ENCODE measurements at places on chromosomes 6 and 20.
A peak's percentile ranks its signal among the peaks of the same experiment; 100 is the strongest.

GRCh38 chr6:147205690-147206600 is 1.7 kb downstream of the STXBP5 start:
- no peak for DNase-seq

- no peak for DNase-seq
Measured at GRCh38 chr20:19926591-19926990, 90.6 kb upstream of the NAA20 start.

DNA sequence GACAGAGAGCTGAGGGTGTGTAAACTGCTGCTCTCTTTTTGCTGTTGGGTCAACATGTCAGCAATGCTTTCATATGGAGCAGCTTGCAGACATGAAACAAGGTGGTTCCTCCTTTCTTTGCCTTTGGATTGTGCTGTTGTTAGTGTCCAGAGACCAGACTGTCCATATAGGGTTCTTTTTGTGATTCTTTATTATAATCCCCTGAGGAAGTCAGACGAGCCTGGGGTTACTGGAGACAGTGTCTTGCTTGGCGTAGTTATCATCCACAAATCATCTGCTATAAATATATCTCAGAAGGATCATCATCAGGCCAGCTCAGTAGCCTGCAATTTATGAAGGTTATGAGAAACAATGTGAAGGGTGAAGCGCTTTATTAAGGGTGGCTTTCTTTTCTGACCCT is 2.3 kb upstream of the ADGRB3 start:
- no peak for DNase-seq

DNA sequence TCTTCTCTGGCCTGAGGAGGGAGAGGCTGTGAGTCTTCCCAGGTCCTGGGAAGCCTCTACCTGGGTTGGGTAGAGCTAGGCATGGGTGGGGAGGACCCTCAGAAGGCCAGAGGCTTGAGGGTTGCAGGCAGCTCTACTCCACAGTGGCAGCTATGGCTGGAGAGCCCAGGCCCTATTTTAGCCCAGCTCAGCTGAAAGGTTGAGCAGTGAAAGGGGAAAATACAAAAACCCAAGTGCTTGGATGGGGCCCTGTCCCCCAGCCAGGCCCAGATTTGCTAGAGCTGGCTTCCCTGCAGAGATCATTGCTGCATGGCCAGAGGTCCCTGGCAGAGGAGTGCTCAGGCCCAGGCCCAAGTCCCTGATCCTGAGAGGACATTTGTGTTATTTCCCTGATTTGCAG is 45.7 kb downstream of the SUN5 start:
- no peak for DNase-seq

DNA sequence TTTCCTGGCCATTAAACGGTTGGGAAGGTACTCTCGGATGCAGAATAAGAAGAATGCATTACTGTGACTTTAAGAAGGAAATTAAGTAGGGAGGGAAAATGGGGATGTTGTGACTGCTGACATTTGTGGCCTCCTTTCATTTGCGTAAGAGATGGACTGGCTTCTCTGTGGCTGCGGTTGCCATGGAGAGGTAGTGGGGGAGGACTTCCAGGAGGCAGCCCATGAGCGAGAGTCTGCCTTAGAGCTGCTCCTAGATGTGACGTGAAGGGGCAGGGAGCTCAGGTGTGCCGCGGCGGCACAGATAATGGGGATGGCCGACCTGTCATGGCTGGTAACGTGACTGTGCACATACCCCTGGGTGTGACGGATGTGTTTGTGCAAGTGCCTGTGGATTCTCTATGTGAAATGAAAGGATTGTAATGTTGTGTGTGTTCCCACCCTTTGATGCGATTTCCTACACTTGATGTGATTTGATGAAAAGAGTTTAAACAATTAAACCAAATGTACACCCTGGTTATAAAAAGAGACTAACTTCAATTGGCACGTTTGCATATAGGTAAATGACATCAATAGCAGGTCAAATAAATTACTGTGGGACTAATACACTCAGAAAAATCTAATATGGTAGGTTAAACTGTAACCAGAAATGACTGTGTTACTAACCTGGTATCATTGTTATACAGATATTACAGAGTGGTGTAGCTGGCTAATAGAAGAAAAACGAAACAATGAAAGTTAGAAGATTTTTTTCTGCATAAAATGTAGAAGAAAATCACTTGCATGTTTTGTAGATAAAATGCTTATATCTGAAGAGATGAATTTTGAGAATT is 48.9 kb downstream of the HIVEP1 start:
- DNase-seq, result no peak

GRCh38 chr6:156942266-156942665 is 165.1 kb downstream of the ARID1B start:
- DNase-seq, result no peak

DNA sequence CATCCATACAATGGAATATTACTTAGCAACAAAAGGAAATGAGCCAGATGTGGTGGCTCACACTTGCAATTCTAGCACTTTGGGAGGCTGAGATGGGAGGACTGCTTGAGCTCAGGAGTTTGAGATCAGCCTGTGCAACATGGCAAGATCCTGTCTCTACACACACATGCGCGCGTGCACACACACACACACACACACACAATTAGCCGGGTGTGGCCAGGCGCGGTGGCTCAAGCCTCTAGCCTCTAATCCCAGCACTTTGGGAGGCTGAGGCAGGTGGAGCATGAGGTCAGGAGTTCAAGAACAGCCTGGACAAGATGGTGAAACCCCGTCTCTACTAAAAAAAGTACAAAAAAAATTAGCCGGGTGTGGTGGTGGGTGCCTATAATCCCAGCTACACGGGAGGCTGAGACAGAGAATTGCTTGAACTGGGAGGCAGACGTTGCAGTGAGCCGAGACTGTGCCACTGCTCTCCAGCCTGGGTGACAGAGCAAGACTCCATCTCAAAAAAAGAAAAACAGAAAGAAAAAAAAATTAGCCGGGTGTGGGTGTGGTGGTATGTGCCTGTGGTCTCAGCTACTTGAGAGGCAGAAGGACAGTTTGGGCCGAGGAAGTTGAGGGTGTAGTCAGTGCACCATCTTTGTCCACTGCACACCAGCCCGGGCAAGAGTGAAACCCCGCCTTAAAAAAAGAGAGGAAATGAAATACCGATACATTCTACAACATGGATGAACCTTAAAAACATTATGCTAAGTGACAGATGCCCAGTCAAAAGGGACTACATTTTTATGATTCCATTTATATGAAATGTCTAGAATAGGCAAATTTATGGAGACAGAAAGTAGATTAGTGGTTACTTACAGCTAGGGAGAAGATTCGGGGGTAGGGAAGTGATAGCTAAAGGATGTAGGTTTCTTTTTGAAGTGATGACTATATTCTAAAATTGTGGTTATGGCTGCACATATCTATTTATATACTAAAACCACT is 52.5 kb downstream of the RBL1 start:
- DNase-seq, result no peak

- DNase-seq, result no peak
Measured at GRCh38 chr20:31707994-31708735, 14.5 kb downstream of the BCL2L1 start.

GRCh38 chr6:47307362-47308197 is 2.1 kb downstream of the TNFRSF21 start:
- no peak for DNase-seq

GRCh38 chr20:2023151-2023550 is 29.3 kb upstream of the PDYN start:
- no peak for DNase-seq

GRCh38 chr6:137241481-137242038 is 22.4 kb upstream of the IFNGR1 start:
- no peak for DNase-seq

- DNase-seq, result no peak
Measured at GRCh38 chr6:29702519-29703103, 20.6 kb upstream of the HLA-F start.

DNA sequence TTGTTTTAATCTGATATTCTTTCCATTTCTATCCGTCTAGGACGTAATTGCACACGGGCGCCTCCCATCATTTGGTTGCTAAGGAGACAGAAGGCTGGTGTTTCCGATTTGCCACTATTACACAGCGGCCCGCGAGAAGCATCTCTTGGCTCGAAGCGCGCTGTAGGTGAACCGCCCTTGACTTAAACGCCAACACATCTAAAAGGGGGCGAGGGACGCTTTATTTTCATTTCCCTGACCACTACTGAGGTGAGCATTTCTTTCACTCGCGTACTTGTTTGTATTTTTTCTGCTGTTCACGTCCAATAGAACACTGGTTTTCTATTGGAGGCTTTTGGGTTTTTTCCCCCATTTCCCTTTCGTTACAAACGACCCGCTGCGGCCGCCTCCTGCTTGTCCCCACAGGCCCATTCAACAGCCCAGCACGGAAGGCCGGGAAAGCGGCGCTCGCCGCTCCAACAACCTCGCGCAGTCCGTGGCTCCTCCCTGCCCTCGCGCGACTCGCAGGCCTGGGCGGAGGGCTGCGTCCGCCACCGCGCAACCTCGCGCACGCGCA is 505 bp upstream of the WRNIP1 start:
- DNase-seq, result no peak

DNA sequence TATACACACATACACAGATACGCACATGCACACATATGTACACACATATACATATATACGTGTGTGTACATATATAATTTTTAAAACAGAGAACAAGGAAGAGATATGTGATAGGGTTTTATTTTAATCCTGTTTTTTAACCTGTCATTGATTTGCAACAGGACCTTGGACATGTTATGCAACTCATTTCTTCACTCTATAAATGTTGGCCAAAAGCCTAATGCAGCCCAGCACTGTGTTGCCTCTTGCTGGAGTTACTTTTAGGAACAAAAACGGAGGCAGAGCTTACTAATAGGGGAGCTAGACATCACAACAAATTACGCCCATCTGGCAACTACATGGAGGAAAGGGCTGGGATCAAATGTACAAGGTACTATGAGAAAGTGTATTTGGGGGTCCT is 179.9 kb upstream of the TAB2 start:
- DNase-seq, result no peak

DNA sequence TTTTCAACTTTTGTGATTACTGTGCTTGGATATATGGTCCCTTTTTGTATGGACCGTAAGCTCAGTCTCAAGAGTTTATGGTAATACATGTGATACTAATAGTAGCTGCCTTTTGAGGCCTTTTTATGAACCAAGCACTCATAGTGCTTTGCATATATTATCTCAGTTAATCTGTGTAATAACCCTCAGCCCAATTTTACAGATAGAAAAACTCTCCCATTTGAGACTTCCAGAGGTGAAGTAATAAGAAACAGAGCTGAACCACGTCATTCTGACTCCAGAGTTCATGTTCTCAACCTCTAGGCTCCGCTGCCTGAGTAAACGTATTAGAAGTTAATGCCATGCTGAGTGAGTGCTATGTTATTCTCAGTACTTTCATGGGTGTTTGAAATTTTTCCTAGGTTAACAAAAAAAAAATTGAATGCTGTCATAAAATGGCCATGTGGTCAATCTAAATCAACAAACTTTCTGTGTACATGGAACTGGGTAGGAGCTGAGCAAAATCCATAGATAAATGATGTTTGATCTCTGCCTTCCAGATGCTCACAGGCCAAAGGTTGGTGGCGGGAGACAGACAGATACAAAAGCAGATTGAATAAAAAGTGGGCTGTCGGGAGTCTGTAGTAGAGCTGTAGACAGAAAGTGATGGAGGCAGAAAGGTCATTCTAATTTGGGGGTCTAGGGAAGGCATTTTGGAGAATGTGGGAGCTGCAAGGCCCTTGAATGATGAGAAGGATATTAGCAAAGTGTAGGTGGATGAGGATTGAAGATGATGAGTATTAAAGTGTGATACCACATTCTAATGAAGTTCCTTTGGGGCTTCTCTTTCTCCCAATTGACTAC is 22.6 kb upstream of the ELOVL2 start:
- DNase-seq, result no peak

DNA sequence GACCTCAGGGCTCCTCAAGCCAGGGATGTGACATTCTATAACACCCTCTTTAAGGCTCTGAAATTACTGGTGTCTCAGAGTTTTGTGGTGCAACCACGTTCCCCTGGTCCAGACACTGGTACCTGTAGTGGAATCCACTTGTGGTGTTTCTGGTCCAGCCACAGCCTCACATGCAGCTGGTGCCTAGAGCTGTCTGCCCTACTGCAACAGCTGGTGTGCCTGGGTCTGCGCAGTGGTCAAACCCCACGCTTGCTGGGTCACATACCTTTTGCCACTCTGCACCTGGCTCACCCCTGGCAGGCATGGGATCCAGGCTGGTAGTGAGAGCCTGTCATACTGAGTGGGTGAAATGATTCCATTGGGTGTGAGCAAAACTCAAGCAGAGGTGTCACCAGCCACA is 1230.2 kb upstream of the EYS start:
- no peak for DNase-seq

- no peak for DNase-seq
Measured at GRCh38 chr6:3516092-3516491, 59.2 kb upstream of the SLC22A23 start.

DNA sequence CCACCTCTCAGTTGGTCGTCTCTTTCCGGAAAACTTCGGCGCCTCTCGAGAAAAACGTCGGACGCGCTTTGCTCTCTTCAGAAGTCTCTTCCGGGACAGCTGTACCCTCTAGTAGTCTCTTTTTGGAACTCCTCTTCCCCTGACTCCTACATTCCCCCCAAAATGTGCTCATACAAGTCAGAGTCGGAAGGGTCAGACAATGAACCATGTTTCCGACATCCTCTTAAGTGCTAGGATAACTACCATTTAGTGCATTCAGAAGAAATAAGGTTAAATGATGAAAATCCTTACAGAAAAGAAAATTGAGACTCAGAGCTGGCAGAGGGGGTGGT is 476 bp upstream of the TP53RK start:
- DNase-seq, result no peak

DNA sequence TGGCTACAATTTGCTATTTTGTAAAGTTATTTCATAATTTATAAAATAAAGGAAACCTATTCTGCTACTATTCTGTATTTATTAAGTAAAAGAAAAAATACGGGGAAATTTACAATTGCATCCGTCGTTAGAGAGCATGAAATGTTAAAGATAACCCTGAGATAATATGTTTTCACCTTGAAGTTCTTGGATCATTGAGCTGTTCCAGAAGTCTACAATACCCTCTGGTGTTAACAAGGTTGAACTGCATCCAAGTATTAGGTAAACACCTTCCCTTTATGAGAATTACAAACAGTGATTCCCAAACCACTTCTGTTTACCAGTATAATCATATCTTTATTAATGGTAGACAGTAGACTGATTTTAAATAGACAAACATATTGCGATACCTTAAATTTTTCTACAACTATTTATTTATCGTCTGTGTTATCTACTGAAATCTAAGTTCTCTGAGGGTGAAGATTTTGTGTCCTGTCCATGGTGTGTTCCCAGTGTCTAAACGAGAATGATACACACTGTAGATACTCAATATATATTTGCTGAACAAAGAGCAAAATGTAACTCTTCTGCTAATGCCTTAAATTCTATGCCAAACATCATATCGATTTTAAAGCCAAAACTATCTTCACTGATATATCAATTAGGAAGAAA is 28.2 kb downstream of the TBC1D32 start:
- no peak for DNase-seq

- peak; percentile 63 for DNase-seq
Measured at GRCh38 chr6:144285798-144286502, 815 bp downstream of the UTRN start.

DNA sequence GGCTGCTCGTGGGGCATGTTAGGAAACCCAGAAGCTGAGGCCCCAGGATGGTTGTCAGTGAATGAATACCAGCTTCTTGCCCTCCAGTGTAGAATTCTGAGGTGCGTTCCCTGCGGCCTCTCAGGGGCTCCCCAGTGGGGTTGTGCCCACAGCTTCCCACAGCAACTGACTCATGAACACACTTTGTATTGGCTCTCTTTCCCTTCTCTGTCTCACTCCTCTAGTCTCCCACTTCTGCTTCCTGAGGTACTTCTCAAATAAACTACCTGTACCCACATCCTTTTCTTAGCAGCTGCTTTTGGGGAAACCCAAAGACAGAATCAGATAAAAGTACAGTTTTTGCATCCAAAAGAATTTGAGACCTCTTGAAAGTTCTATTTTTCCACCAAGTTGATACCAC is 107.7 kb upstream of the JAG1 start:
- no peak for DNase-seq

- no peak for DNase-seq
Measured at GRCh38 chr6:75024828-75025227, 181.0 kb downstream of the COL12A1 start.
